ENCODE measurements at places on chromosomes 1 and 21.

- no peak for DNase-seq
Observed at GRCh38 chr1:33043267-33044092, 6.8 kb upstream of the AK2 start.

GRCh38 chr1:30928789-30929134 lies 20.2 kb upstream of the SDC3 start:
- no peak for DNase-seq

- DNase-seq, result no peak
Observed at GRCh38 chr1:93541045-93541444, 93.1 kb downstream of the FNBP1L start.

DNA sequence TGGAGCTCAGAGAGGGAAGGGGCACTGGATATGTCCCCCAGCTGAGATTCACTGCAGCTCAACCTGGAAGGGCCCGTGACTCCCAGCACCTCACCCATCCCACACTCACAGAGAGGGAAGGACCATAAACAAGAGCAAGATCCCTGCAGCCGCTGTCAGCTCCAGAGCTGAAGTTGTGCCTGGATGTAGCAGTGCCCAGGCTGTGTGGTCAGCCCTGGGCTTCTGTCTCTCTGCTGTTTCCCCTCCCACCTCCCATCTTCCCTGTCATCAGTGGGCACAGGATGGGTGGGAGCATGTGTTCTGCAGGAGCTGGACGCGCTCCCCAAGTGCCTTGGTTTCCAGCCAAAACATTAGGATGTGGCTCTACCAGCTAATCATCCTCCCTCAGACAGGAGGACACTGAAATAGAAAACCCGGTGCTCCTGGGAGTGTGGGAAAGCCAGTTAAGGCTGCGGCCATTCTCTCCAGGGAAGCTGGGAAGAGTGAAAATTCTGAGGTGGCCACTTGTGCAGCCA lies 282.7 kb downstream of the NPHP4 start:
- no peak for DNase-seq

DNA sequence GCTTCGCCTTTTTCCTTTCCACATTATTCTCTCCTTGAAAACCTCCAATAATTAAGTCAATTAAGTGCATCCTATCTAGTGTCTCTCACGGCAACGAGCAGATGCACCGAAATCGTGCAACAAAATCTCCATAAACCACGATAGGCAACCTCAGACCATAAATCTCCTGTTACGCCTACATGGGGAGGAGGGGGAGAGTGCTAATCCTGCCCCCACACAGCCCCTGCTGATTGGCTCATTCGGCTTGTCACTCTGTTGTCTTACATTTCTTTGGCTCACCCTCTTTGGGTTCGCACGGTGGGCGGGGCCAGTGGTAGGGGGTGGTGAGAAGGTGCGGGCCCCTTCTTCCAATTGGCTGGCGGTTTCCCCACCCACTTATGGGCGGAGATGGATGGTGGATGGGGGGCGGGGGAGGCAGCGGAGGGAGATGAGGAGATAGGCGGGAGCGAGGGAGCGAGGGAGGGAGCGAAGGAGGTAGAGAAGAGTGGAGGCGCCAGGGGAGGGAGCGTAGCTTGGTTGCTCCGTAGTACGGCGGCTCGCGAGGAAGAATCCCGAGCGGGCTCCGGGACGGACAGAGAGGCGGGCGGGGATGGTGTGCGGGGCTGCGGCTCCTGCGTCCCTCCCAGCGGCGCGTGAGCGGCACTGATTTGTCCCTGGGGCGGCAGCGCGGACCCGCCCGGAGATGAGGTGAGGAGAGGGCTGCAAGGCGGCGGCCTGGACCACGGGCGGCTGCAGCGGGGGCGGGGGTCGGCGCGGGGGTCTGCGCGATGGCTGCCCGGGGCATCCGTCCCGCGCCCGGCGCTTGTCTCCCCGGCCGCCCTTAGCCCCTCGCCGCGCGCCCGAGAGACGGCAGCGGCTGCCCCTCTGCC lies at the start of gene ITSN1:
Gene ITSN1, plus strand, starts transcription at position 475 of the 869 bp plus-strand sequence. CDS start 76,328 bp downstream, outside the sequence.
- peak; percentile 96 for DNase-seq

GRCh38 chr1:109256085-109256484 lies 6.7 kb downstream of the CELSR2 start:
- DNase-seq, result no peak

- no peak for DNase-seq
Observed at GRCh38 chr1:227490478-227490877, 72.9 kb upstream of the ZNF678 start.

- no peak for DNase-seq
Observed at GRCh38 chr1:109895720-109896504, 14.7 kb upstream of the CSF1 start.

- DNase-seq, result no peak
Observed at GRCh38 chr1:43541721-43542401, 11.2 kb downstream of the PTPRF start.

DNA sequence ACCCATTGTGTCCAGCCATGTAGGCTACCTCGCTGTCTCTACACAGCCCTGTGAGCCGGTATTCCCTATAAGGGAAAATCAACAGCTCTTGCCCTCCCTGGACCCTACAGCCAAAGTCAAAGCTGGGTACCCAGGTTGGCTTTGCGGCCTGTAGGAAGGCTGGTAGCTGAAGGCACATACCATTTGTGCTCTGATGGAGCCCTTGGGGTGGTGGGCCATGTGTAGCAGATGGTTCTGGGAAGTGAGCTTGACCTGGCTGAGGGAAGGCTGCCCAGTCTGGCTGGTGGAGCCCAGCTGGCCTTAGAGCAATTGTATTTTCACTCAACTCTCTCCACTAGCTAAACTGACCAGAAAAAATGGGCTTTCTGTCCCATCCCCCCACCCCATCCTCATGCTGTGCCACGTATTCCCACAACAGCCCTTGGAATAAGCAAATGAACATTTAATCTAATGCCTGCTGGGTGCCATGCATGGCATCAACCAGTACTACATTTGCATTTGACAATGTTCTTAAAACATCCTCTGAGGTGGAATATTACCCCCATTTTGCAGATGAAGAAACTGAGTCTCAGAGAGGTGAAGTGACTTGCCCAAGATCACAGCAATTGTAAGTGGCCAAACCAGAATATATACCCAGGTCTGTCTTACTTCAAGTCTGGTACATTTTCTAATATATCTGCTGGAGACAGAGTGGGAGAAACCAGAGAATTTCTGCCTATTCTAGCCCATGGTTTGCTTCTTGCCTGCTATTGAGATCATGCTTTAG lies 56.8 kb downstream of the NDUFS5 start:
- no peak for DNase-seq

- DNase-seq, result no peak
Observed at GRCh38 chr1:3456964-3457909, 2.8 kb downstream of the ARHGEF16 start.

DNA sequence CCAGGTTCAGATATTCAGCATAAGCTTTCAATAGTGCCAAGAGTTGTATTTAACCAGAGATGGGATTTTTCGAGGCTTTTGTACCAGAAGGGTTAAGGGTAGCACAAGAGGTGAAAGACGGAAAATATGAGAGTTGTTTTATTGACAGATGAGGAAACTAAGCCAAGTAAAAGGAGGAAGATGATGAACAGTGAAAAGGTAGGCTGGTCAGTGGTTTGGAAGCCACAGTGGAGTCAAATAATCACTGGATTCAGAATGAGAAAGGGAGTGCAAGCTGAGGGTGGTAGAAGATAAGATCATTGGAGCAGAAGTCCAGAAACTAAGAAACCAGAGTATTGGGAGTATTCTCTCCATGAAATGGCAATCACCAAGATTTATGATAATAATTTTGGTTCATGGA lies 45.7 kb downstream of the ANGPTL1 start:
- DNase-seq, result no peak

GRCh38 chr1:216542263-216542662 lies 119.0 kb upstream of the USH2A start:
- DNase-seq, result no peak

GRCh38 chr1:112529301-112529700 lies 20.5 kb downstream of the WNT2B start:
- DNase-seq, result no peak

DNA sequence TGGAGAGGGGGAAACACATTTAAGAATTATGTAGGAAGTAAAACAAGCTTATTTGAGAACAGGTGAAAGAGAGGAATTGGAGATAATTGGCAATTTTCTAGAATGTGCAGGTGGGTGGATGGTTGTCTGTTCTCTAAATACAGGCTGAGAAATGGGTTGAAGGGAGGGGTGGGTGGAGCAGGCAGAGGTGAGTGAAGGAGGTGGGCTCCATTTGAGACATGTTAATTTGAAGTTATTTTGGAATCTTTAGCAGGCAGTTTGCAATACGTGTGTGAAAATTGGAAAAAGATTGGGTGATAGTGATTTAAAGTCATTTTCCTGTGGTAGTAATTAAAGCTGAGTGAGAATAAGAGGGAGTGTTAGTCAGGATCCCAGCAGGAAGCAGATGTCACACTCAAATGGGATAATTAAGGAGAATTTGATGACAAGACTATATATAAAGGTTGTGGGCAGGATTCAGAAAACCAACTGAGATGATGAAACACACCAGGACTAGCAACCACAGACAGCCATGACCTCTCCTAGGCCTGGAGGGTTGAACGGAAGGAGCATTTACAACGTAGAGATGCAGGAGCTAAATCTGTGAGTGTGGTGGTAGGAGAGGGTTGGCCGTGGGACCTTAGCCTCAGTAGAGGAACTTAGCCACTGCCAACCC lies 40.6 kb downstream of the CHRM3 start:
- no peak for DNase-seq

DNA sequence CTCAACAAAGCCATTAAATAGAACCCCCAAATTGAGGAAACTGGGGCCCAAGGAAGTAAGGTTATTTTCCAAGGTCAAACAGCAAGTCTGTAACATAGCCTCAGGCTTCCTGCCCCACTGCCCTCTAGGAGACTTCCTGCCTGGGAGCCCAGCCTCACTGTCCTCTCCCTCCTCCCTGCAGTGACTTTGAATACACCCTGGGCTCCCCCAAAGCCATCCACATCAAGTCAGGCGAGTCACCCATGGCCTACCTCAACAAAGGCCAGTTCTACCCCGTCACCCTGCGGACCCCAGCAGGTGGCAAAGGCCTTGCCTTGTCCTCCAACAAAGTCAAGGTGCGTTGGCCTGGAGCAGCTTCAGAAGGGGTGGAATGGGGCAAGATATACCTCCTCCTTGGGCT lies 18.3 kb downstream of the GRHL3 start:
- DNase-seq, result no peak

DNA sequence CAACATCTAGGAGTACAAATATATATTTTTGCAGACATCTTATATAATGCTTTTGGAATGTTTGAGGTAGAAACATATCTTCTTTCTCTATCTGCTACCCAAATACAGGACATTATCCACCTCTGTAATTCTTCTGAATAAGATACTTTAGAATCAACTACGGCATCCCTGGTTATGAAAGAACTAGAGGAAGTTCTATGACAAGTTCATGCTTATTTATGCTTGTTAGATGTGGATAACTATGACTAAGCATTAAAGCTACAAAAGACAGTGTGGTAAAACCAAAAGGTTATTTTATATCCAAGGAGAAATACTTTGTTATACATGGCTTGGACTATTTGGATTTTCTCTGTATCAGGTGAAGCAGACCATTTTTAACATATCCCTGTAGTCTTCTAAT lies 894.0 kb downstream of the KCNT2 start:
- no peak for DNase-seq

DNA sequence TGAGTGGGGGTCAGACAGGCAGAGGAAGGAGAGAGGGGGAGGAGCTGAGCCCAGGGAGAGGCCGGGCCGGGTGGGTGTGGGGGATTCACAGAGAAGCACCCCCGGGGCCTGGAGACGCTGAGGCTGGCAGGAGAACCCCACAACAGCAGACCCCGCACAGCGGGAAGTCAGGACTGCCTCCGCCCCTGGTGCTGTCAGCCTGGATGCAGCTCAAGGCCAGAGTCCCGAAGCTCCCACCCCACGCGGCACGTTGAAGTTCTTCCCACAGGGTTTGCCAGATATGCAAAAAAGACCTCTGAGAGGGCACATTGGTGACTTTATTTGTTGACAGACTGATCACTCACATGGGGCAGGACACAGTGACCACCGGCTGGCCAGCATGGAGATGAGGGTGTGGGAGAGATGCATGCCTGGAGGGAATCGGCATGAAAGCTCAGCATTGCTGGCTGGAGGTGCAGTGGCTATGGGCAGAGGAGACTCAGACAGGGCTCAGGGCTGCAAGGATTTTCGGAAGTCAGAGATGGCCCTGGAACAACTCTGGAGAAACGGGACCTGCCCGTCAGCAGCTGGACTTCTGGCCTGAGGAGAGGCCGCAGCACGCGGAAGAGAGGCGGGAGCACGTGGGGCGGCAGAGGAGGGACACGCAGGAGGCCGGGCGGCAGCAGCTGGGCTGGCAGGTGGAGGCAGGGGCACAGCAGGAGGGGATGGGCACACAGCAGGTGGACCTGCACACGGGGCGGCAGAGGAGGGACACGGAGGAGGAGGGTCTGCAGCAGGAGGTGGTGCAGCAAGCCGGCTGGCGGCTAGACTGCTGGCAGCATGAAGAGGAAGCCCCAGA lies 885 bp downstream of the KRTAP10-3 start:
- DNase-seq, result no peak

DNA sequence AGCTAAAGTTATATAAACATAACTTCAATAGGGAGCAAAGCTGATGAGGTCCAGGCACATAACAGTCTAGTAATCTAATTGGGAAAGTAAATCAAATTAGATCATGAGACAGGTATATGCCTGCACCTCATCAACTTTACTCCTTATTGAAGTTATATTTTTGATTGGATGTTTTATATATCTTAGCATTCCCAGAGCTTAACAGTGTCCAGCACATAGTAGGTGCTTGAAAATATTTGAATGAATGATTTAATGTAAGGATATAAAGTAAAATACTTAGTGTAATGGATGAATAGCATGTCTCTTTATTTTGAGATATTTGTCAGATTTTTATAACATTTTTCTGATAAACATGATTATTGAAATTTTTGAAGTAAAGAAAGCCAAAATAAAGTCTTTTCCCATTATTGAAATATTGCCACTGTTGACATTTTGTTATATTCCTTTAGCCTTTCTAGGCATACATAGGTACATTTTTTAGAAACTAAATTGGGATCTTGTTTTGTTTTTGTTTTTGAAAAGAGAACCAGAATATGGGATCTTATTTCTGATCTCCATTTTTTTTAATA lies 2.8 kb downstream of the CDC7 start:
- DNase-seq, result no peak

GRCh38 chr1:44717156-44717555 lies 13.8 kb downstream of the RNU5D-1 start:
- DNase-seq, result no peak

- no peak for DNase-seq
Observed at GRCh38 chr1:29047142-29047541, 76.6 kb downstream of the TMEM200B start.
